ENCODE measurements at places on chromosomes 2 and 18.

GRCh38 chr2:148430101-148430500 lies 214.4 kb upstream of the EPC2 start:
- DNase-seq, result no peak
- H3K27ac ChIP-seq, result no peak overlapping the region
- H3K4me3 ChIP-seq, result no peak overlapping the region
- no peaks in the 10 kb centered on the region for H3K27me3 ChIP-seq

- no peak overlapping the region for H3K4me3 ChIP-seq
- no peaks in the 10 kb centered on the region for H3K27me3 ChIP-seq
- H3K36me3 ChIP-seq, result no peaks in the 10 kb centered on the region
- H3K4me1 ChIP-seq, result no peaks in the 10 kb centered on the region
- DNase-seq, result no peak
Observed at GRCh38 chr2:187847245-187848208, 293.3 kb upstream of the TFPI start.

DNA sequence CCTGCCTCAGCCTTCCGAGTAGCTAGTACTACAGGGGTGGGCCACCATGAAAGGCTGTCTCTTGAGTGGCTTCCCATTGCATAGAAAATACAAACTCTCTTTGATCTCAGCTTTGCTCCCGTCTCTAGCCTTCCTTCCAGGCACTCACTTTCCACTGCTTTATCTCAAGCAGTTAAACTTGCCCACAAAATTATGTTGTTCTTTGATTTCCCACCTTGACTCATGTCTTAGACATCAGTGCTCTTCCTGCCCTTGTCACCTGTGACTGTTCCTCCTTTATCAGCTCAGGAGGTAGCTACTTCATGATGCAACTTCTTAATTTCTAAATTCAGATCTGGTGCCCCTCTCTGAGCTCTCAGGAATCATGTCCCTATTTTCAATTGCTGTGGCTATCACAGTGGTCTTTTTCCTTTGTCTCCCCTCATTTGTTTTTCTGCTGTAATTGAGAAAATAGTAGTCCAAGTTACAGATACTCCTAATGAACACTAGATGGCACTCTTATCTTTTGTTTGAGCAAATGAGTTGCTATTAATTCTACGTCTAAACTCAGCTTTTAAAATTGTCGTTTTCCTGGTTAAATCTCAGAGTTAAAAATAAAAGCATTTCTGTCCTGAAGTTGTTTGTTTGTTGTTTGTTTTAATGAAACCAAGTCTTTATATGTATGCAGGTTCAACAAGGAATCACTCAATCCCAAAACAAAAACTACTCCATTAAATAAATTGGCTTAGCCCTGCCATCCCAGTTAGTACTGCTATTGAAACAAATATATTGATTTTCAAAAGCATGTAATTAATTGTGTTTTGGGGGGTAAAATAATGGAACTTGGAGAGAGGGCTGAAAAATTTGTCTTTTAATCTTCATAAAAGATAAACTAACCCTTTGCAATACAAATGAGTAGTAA lies 46.9 kb upstream of the GREB1L start:
- no peak overlapping the region for H3K27ac ChIP-seq
- DNase-seq, result no peak
- H3K4me1 ChIP-seq, result peaks cover 4% of the 10 kb centered on the region

DNA sequence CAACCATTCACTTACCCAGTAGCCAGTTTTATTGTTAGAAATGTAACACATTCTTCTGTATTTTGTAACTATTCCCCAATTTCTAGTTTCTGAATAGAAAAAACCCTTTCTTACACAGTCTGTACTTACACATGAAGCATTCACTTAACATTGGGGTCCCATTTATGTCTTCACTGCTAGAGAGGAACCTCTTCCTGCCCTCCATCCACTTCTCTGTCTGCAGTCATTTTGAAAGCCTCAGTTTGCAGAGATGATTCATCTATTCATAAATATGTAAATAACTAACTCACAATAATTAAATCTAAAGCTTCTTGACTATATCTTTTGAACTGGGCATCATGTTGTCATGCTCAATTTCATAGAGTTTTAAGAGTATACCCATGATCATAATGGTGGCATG lies 55.9 kb downstream of the ZRANB3 start:
- no peak for DNase-seq
- H3K4me3 ChIP-seq, result no peak overlapping the region
- H3K36me3 ChIP-seq, result no peaks in the 10 kb centered on the region
- H3K27me3 ChIP-seq, result no peaks in the 10 kb centered on the region
- H3K4me1 ChIP-seq, result no peaks in the 10 kb centered on the region

DNA sequence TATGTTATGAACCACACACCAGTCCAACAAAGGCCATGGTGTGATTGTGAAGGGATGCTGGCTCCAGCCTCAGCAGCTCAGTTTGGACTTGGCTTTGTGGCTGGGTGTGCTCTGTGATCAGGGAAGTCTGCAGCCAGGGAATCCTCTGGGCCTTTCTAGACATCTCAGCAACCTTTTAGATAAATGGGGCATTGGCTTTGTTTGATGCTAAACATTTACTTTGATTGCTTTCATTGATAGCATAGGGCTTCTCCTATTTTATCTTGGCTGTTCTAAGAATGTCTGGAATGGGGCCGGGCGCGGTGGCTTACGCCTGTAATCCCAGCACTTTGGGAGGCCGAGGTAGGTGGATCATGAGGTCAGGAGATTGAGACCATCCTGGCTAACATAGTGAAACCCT lies 104.5 kb downstream of the VAPA start:
- DNase-seq, result no peak
- H3K4me3 ChIP-seq, result no peak overlapping the region
- no peaks in the 10 kb centered on the region for H3K4me1 ChIP-seq
- peaks cover 22% of the 10 kb centered on the region for H3K27me3 ChIP-seq

GRCh38 chr18:22523481-22523880 lies 105.8 kb upstream of the CTAGE1 start:
- H3K4me1 ChIP-seq, result no peaks in the 10 kb centered on the region
- H3K27me3 ChIP-seq, result no peaks in the 10 kb centered on the region
- no peak overlapping the region for H3K4me3 ChIP-seq
- H3K27ac ChIP-seq, result no peak overlapping the region

DNA sequence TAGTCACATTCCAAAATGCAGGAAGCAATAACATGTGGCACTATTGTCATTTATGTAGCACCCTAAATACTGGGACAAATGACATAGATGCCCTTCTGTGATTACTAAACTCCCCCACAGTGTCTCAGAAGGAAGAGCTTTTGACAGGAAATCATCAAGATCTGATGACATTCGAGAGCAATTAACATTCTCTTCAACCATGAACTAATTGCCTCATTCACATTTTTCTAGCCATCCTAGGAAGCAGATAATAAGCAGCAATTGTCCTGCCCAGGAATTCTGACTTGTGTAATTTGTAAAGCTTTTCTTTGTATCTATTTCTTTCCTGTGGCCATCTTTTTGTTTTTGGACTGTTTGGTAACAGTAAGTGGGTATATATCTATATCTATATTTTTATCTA lies 292.6 kb downstream of the TGIF1 start:
- no peaks in the 10 kb centered on the region for H3K4me1 ChIP-seq
- no peak for DNase-seq
- H3K27me3 ChIP-seq, result peaks cover 8% of the 10 kb centered on the region
- H3K27ac ChIP-seq, result no peak overlapping the region

GRCh38 chr2:217914078-217914477 lies 88.7 kb downstream of the TNS1 start:
- no peaks in the 10 kb centered on the region for H3K36me3 ChIP-seq
- H3K27ac ChIP-seq, result no peak overlapping the region
- H3K4me3 ChIP-seq, result no peak overlapping the region
- peaks cover 5% of the 10 kb centered on the region for H3K4me1 ChIP-seq
- DNase-seq, result no peak

DNA sequence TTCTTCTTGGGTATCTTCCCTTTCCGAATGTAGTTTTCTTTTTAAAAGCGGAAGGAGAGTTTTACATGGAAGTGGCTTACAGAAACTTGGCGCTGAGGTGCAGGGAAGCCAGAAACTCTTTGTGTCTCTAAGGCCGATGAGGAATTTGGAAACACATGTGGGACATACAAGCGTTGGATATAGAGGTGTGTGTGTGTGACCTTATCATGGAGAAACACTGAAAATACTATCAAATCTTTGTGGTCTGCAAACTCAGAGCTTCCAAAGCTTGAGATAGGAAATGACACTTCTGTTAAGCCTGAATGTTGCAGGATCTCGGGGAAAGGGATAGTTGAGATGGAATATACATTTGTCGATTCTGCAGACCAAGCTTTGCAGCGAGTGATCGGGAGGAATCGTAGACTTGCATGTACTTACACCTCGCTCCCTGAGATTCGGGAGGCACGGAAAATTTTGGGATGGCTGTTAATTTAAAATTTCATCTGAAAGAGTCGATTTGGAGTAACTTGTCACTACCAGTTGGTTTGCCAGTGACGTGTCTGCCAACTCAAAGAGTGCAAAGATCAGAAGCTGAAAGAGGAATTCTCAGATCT lies 1.0 kb downstream of the NAB1 start:
- H3K4me3 ChIP-seq, result peak overlapping the region; percentile 96
- peaks cover 2% of the 10 kb centered on the region for H3K36me3 ChIP-seq
- H3K27ac ChIP-seq, result peak overlapping the region; percentile 94

GRCh38 chr2:161414042-161415033 lies 1.8 kb upstream of the TBR1 start:
- H3K4me1 ChIP-seq, result peaks cover 35% of the 10 kb centered on the region
- peaks cover 4% of the 10 kb centered on the region for H3K36me3 ChIP-seq
- peak overlapping the region; percentile 86 for H3K4me3 ChIP-seq
- no peak overlapping the region for H3K27ac ChIP-seq
- no peak for DNase-seq
- H3K27me3 ChIP-seq, result peaks cover 53% of the 10 kb centered on the region

DNA sequence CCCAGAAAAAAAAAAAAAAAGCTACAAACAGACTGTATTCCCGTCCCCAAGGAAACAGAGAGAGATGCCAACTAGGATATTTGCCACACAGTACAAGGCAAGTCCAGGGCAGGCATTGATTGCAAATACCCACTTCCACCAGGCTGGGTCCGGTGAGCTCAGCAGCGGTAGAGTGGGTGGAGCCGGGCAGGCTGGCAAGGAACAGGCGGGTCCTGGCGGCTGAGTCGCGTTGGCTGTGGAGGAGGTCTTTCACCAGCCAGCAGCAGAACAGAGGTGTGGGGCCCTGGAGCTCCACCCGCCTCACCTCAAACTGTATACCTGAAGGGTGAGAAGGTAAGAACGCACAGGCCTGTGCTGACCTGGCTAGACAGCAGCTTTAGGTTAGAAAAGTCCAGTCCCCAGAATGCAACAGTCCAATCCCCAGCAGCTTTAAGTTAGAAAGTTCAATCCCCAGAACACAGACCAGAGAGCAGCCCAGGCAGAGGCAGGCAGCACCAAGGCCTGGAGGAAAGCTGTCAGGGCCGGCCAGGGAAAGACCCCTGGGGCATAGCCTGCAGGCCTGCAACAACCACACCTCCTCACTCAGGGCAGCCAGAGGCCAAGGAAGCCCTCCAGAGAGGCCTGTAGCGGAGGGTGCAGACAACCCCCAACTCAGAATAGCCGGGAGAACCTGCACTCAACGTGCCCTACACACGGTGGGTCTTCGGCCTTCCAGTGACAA lies 21.9 kb upstream of the MTERF4 start:
- H3K27me3 ChIP-seq, result no peaks in the 10 kb centered on the region
- H3K36me3 ChIP-seq, result peaks cover 7% of the 10 kb centered on the region

DNA sequence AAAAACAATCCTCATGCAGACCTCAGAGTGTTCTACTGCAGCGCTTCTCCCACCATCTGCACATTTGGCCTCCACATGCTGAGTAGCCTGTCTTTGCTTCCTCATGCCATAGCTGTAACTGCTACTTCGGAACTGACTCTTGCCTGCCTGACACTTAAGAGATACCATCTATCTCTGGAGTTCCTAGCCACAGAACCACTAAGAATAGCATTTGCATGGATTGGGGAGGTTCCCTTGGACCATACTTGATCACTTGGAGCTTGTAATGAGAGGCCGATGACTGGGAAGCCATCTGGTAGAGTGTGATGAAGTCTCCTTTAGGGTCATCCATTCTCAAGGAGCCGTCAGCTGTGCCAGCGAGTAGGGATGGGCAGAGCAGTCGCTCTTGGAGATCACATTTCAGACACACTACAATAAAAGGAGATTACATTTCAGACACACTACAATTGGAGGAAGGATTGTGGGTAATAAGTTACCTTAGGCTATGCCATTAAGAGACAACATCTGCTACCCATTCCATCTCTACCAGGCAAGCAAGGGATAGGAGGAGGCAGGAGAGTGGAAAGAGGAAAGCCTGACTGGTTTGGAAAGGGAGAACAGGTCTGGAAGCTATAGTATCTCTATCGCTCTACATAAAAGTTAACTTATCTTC lies 21.8 kb downstream of the DOK1 start:
- H3K27ac ChIP-seq, result no peak overlapping the region
- peaks cover 28% of the 10 kb centered on the region for H3K27me3 ChIP-seq
- H3K4me1 ChIP-seq, result peaks cover 16% of the 10 kb centered on the region
- no peak overlapping the region for H3K4me3 ChIP-seq
- no peaks in the 10 kb centered on the region for H3K36me3 ChIP-seq
- DNase-seq, result no peak

DNA sequence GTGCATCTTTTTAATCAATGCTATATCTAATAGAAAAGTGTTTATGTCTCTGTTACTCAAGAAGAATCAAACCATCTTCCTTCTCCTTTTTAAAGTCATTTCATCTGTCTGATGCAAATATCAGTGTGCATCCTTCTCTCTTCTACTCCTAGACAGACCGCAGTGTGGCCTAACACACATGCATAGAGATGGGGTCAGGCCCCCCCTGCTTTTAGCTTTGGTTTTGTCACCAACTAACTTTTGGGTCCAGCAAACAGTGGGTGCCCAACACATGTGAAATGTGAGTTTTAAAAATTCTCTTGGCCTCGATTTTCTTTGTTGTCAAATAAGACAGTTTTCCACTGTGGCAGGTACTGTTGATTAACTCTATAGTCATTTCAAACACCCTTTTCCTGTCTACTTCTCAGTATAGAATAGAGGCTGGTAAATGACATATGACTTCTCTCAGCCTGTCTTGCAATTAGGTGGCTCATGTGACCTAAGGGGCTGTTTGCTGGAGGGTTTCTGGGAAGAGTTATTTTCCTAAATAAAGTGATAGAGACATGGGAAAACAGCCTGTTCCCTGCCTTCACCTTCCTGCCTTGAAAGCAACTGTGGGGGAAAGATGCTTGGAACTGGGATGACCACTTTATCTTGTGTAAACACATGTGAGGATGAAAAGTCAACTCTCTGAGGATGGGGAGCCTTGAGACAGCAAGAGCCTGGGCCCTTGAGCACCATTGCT lies 65.7 kb upstream of the DARS1 start:
- no peaks in the 10 kb centered on the region for H3K27me3 ChIP-seq
- DNase-seq, result no peak
- H3K36me3 ChIP-seq, result peaks cover 2% of the 10 kb centered on the region
- H3K27ac ChIP-seq, result peak overlapping the region; percentile 88
- peaks cover 50% of the 10 kb centered on the region for H3K4me1 ChIP-seq
- no peak overlapping the region for H3K4me3 ChIP-seq

GRCh38 chr2:131557558-131558321 lies 30.1 kb downstream of the CCDC74A start:
- no peaks in the 10 kb centered on the region for H3K36me3 ChIP-seq
- H3K27ac ChIP-seq, result no peak overlapping the region
- H3K4me1 ChIP-seq, result peaks cover 2% of the 10 kb centered on the region
- peaks cover 57% of the 10 kb centered on the region for H3K27me3 ChIP-seq

- H3K27ac ChIP-seq, result no peak overlapping the region
- no peaks in the 10 kb centered on the region for H3K36me3 ChIP-seq
- H3K4me1 ChIP-seq, result no peaks in the 10 kb centered on the region
- peaks cover 15% of the 10 kb centered on the region for H3K27me3 ChIP-seq
- DNase-seq, result no peak
- no peak overlapping the region for H3K4me3 ChIP-seq
Observed at GRCh38 chr2:165067643-165068486, 112.5 kb upstream of the SLC38A11 start.

All from T-helper 17 cell (primary cell).